DMS79 (cell line): ENCODE measurements at places on chromosomes 7 and 10.

GRCh38 chr10:117342641-117343040, 32.6 kb downstream of the PDZD8 start:
- no peak for DNase-seq

DNA sequence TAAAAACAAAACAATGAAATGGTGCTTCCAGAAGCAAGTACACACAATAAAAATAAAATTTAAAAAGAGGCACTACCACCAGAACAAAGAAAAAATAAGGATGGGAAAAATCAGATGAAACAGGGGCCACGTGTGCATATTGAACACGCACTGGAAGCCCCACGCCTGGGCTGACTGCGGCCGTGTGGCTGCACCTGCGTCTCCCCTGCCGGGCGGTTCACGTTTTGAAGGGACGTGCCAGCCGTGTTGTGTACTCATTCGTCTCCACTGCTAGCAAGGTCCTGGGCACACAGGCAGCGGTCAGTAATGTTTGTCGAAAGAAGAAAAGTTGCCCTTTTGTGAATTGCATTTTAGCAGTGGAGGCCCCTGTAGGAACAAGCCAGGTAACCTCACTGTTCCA, 255.9 kb upstream of the RNF32 start:
- DNase-seq, result no peak

DNA sequence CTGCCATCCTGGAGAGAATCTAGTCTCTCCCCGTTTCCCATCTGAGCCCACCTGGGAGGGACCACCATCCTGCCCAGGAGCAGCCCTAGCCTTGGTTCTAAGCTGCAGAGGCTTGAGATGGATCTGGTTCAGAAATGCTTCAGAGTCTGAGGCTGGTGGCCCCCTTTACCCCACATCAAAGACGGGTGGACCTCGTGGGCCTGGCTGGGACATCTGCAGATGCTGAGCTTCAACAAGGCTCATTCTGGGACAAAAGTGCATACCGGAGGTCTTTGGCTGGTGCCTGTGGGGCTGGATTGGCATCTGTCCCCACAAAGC, 4.9 kb upstream of the IRF5 start:
- DNase-seq, result no peak

GRCh38 chr7:101205901-101206664, 5.2 kb upstream of the MOGAT3 start:
- no peak for DNase-seq

- no peak for DNase-seq
These were observed 429.8 kb upstream of the CELF2 start for GRCh38 chr10:10587744-10588393.

GRCh38 chr10:112491144-112491543, 44.1 kb downstream of the VTI1A start:
- DNase-seq, result no peak

DNA sequence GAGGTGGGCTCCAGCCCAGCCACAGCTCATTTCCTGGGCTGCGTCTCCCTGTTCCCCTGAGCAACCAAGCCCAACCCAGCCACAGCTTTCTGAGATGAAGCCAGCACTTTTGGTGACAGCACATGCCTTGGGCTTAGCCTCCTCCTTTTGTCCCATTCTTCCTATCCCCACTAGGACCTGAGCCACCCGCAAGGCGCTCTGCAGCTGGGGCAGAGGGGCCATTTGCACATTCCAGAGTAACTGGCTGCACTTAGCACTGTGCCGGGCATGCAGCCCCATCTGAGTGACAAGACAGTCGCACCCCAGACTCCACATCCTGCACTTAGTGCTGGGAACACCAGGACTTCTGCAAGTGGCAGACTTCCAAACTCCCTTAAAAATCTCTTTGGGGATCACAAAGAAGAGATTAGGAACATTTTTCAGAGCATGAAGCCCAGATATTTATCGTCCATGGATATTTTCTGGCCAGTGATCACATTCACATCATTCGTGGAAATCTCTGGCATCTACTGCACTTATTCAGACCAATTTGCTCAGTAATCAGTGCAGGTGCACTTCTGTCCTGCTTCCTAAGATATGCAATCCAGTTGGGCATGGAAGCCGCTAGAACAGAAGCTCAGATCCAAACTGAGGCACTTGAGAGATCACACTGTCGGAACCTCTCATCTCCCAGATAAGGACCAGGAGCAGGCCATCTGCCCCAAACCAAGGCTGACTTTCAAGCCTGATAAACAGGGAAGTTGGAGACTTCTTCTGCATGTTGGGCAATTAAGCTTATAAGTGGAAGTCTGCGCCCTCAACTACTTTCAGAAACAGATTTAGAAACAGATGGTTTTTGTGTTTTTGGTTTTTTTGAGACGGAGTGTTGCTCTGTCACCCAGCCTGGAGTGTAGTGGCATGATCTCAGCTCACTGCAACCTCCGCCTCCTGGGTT, 26.4 kb downstream of the CHST15 start:
- no peak for DNase-seq

GRCh38 chr10:48575901-48576300, 29.0 kb downstream of the ARHGAP22 start:
- DNase-seq, result no peak

GRCh38 chr7:132518102-132518838, 58.0 kb downstream of the PLXNA4 start:
- DNase-seq, result no peak

DNA sequence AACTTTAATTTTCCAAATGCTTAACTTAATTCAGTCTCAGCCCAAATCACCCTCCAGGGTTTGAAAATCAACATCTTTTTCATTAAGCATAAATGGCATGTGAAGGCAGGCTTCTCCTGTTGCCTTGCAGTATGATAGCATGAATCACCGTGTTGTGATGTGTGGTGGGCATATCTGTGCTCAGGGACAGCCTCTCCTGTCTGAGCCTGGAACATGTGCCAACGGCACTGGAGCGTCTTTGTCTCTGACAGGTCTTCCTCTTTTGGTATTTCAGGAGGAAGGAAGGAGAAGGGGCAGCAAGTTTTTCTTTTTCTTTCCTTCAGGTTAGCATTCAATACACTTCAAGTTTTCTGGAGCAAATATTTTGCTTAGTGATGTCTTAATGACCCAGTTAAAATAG, 57.6 kb downstream of the LRGUK start:
- no peak for DNase-seq

DNA sequence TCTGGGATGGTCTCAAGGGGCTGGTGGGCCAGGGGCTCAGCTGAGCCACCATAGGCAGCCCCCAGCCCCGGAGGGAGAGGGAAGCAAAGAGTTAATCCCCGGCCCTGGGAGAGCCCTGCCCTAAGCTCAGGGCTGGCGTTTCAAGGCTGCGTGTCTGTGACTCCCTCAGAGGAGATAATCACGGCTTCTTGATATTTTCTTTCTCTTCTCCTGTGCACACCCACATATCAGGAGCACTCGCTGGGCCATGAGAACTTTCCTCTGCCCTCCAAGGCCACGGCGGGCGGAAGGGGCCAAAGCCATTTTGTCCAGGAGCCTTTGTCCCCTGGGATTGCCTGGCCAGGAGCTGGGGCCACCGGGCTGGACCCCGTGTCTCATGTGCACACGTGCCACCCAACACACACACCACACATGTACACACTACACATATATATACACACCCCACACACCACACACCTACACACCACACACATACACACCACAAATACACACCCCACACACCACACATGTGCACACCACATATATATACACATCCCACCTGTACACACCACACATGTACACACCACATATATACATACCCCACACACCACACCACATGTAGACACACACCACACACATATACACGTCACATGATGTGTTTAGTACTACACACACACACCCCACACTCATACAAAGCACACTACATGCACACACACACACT, 16.9 kb downstream of the VENTX start:
- no peak for DNase-seq

DNA sequence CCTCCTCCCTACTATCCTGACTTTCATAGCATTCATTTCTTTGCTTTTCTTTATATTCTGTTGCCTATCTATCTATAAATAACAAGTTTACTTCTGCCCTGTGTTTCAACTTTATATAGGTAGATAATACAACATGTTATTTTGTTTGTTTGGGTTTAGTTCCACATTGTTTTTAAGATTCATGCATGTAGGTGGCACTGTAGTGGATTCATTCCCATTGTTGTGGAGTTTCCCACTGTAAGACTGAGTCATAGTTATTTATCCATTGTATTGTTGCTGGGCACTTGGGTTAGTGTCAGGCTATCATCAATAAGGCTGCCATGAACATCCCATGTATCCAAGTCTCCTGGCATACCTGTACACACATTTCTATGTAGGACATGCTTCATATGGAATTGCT, 127.7 kb downstream of the ARHGAP22 start:
- DNase-seq, result no peak

GRCh38 chr10:19872504-19873271, 56.5 kb downstream of the PLXDC2 start:
- no peak for DNase-seq

- DNase-seq, result no peak
These were observed 54.2 kb upstream of the TARP start for GRCh38 chr7:38327637-38328036.

GRCh38 chr10:48699011-48699627, 14.4 kb downstream of the WDFY4 start:
- no peak for DNase-seq

DNA sequence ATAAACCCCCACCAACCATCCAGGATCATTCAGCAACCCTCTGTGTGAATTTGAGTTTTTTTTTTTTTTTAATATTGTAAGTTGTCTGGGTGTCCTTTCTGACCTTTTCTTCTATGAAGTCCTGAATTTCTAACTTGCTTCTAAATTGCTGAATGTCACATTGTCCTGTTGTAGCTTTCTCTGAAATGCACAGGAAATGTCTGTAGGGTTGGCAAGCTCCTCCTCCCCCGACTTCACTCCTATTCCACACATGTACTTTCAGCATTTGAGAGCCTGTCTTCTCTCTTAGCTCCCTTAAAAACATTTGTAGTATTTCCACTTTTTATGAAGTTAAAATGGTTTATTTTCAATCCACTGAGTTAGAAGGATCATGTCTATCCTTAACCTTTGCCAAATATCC, 3.3 kb upstream of the CNNM2 start:
- DNase-seq, result no peak

- DNase-seq, result no peak
These were observed 8.0 kb upstream of the KCNIP2 start for GRCh38 chr10:101851411-101852116.

DNA sequence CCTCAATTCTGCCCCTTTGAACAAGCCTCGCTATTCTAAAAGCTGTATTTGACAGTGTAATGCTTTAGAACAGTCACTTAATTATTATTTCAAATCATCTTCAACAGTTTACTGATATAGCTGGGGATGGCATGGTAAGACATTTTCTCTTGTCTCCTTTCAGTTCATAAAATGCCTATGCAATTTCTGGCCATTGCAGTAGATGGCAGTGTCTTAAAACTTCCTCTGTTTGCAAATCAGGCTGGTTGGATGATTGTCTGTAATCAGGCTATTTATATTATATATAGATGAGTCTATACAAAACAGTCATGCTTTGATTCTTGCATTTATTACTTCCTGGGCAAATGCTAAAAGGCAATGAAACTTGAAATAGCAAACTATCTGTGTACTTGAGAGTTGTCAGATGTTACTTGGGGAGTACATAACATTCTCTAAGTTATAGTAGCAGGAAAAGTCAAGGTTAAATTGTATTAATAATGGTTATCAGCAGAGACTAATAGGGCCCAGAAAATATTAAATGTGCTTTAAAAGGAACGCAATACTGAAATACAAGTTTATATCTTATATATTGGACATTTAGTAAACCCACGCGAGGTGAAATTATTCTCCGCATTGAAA, 55.5 kb upstream of the LHFPL3 start:
- DNase-seq, result peak; percentile 2

- DNase-seq, result no peak
These were observed 232.8 kb upstream of the NPSR1 start for GRCh38 chr7:34425194-34425593.

GRCh38 chr7:91837397-91838070, 43.0 kb downstream of the MTERF1 start:
- no peak for DNase-seq

- no peak for DNase-seq
These were observed 170.8 kb upstream of the CDCA7L start for GRCh38 chr7:22116451-22117030.

GRCh38 chr7:55158541-55159382, 139.9 kb downstream of the EGFR start:
- no peak for DNase-seq

DNA sequence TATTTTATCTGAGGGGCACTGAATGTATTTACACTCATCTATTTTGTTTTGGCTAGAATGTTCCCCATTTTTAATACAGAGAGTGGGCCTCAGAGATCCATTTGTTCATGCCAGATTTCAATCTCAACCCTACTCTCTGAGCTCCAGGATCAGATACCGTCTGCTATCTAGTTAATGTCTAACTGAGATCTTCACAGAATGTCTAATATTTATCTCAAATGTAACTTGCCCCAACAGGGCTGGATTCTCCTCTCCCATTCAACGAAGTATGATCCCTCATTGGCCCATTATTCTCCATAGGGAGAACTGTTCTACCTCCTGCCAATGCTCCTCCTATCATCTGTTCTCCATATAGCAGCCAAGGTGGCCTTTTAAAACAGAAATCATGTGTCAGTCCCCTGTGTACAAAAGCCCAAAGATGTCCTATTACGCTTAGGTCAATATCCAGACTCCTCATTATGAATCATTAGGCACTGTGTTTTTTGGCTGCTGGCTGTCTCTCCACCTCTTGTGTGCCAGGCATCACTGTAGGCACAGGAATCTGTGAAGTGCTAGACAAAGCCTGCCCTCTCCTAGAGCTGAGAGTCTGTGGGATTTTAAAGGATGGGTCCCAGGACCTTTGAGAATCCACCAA, 169.3 kb upstream of the AGK start:
- DNase-seq, result no peak

- DNase-seq, result no peak
These were observed 83.8 kb downstream of the CDK13 start for GRCh38 chr7:40033826-40034225.

DNA sequence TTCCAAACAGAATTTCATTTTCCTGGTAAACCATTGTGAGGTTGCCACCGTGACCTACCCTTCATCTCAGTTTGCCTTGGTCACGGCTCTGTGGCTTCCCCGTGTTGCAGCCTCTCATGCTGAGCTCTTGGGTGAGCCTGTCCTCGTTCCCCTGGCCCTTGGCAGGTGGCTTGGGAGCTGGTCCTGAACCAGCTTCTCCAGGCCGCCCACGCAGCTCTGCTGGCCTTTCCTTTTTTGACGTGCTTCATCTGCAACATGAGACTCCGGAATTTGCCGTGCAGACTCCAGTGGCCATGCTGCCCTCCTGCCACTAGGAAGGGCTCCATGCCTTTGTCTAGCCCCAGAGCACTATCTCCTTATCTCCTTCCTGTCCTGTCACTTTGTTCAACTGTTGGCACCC, 93.0 kb upstream of the NPS start:
- DNase-seq, result no peak

GRCh38 chr7:150399421-150400007, 20.4 kb downstream of the ZNF775 start:
- DNase-seq, result no peak

GRCh38 chr7:12110425-12110824, 100.7 kb upstream of the TMEM106B start:
- no peak for DNase-seq

DNA sequence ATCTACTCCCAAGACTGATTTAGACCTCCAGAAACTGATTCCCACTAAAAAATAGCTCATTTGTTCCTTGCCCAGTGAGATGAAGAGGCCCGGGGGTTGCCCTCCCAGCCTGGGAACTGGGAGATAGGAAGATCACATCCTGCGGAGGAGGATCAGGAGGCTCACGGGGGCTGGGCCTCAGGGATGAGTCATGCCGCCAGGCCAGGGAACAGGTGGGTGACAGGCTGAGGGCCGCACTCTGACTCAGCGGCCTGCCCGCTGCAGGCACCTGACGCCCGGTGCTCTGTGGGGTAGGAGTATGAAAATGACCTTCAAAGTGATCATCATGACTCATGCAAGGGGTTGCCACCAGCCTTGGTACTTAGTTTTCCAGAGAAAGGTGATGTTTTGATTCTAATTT, 104.5 kb upstream of the ZPBP start:
- DNase-seq, result no peak
